ENCODE measurements at places on chromosomes 13 and 19.

- DNase-seq = no peak
Measured at GRCh38 chr19:17376935-17377600, at the start of gene PLVAP. Gene PLVAP (minus strand): TSS chr19:17377342. CDS start chr19:17377288, 54 bp downstream.

DNA sequence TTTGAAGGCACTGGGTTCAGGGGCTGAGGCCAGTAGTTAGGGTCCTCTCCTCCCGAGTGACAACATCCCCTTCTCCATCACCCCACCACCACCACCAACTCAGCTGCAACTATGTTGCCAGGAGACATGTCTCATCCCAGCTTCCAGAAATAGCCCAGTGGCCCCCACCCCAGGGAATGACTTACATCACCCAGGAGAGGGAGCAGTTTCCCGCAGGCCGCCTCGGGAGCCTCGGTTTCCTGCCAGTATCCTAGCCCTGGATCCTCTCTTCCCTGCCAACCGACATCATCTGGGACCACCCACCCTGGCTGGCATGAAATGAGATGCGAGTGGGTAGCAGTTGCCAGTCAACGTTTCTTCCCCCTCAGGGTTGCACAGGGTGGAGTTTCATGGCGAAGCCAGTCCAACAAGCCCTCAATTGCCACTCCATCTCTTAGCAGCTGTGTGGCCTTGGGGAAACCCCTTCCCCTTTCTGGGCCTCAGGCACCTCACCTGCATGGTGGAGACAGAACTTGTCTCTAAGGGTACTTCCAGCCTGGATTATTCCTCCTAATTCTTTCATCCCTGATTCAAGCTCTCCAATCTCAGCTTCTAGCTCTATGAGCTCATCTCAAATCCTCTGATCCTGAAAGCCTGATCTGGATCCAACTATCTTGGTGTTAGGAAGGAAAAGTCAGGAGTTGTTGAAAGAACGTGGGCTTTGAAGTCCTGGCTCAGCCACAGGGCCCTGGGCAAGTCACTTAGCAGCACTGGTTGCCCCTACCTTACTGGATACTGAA lies 3.9 kb upstream of the GSK3A start:
- peak; percentile 86 for DNase-seq

- peak; percentile 51 for DNase-seq
Measured at GRCh38 chr13:57740719-57741118, 109.2 kb downstream of the PCDH17 start.

GRCh38 chr19:17806945-17807344 lies 12.0 kb downstream of the B3GNT3 start:
- DNase-seq = no peak

DNA sequence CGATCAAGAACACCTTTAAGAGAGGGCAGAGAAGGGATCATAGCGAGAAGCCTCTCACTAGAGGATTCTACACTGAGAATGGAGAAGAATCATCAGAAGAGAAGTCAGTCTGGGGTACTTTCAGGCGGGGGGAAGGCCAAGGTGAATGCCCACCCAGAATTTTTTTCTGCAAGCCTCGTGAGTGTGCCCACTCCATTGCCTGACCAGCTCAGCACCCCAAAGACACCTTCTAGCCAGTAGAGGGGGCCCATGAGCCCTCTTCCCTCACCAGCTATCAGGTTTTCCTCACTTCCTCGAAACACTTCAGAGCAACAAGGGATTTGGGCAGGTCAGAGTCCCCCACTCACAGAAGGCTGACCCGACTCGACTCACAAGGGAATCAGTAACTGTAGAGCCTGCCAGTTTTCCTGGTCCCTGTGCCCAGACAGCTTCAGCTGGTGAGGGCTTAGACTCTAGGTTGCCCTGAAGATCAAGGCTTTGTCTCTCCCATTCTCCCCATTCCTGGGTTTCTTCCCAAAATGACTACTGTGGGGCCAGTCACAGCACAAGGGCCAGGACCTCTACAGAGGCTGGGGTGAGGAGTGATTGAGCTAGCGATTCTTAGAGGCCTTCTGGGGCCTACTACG lies 18.4 kb downstream of the NLRP13 start:
- no peak for DNase-seq

- DNase-seq = no peak
Measured at GRCh38 chr13:41962994-41963393, 2.1 kb upstream of the VWA8 start.

DNA sequence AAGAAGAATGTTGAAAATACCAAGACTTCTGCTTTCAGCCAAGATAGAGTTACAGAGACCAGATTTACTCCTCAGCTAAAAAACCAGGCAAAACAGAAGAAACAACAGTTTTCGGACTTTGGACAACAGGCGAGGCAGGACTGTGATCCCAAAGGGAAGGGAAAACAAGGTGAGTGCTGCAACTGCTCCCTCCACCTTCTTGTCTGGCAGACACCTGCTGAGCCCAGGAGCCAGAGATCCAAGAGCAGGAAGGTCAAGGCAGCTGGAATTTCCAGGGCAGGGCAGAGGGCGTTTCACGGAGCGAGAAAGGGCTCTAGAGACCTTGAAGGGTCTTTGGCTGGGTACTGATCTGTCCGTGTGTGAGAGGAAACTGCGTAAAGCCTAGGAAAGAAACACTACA lies 32.9 kb upstream of the SLC7A9 start:
- DNase-seq = no peak

DNA sequence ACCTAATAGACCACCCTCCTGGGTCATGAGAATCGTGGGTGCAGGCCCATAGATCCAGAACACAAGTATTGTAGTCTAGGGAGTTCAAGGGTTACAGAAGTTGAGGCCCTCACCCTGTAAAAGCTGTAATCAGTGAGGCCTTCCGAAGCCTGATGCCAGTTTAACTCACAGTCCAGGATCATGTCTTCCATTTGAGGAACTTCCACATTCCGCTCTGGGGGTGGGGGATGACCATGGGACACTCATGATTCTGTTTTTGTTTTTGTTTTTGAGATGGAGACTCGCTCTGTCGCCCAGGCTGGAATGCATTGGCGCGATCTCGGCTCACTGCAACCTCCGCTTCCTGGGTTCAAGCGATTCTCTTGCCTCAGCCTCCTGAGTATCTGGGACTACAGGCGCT lies 1.7 kb upstream of the RASIP1 start:
- DNase-seq = no peak

DNA sequence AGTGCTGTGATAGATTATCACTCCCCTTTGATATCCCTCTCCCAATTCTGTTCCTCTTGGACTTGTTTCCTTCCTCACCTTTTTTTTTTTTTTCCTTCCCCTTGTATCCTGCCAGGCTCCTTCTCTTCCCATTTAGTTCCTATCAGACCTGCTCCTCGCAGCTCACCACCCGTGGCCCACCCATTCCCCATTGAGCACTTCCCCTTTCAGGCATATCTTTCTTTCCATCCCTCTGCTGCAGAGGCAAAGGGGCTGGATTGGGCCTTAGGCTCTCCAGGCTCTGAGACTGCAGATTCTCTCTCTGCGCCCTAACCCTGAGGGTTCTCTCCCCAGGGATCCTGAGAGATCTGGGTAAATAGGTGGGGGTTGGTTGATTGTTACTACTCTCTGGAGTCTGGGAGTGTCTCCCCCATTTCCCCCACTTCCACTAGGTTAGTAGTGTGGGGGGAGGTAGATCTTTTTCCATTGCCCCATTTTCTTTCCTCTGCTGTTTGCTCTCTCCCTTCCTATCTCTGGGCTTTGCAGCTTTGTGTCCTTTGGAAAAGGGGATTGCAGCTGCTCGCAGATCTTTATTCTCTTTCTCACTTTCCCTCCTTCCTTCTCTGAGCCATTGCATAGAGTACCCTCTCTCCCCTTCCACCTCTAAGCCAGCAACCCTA lies 2.3 kb downstream of the ARHGAP35 start:
- DNase-seq = no peak

DNA sequence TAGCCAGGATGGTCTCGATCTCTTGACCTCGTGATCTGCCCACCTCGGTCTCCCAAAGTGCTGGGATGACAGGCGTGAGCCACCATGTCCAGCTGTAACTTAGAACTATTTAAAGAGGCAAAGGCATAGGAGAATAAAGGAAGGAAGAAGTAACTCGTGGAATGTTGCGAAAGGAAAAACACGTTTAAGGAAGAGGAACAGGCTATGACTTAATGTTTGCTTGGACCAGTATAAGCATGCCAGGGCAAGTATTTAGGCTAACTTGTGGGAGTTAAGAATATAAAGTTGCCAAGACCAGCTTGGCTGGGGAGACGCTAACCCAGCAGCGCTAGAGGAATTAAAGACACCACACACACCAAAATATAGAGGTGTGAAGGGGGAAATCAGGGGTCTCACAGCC lies 33.5 kb downstream of the ZNF844 start:
- DNase-seq = no peak

GRCh38 chr13:27044837-27045570 lies 126.6 kb downstream of the USP12 start:
- DNase-seq = no peak

- no peak for DNase-seq
Measured at GRCh38 chr19:18063463-18063862, 23.3 kb downstream of the IL12RB1 start.

DNA sequence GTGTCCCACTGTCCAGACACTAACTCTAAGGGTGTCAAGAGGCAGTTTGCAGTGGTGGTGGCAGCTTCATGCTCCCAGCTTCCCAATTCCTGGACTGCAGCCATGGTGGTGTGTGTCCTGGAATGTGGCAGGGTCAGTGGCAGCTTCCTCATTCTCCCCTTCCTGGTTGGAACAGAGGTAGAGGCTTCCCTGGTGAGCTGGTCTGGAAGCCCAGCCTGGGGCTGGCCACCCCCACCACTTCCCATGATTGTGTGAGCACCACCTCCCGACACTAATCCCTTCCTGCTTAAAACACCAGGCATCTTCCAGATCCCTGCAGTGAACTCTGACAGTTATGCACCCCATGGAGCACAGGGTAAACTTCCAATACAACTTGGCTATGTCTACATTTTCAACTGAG lies 134.9 kb downstream of the RAP2A start:
- no peak for DNase-seq

DNA sequence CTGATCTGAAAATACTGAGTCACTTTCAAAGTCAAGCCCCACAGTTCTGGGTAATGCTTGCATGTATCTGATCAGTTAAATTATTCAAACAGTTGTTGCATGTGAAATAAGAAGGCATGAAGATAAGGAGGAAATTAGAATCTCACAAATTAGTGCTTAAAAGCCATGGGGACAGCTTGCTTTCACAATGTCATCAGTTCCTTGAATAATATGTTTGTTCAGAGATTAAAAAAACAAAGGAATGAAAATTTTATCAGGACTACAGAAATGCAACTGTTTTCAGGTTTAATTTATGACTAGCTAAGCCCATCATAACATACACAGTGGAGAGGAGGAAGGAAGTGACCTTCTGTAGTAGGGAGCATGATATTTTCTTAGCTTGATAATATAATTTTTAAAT lies 150.1 kb downstream of the OXGR1 start:
- DNase-seq = no peak

DNA sequence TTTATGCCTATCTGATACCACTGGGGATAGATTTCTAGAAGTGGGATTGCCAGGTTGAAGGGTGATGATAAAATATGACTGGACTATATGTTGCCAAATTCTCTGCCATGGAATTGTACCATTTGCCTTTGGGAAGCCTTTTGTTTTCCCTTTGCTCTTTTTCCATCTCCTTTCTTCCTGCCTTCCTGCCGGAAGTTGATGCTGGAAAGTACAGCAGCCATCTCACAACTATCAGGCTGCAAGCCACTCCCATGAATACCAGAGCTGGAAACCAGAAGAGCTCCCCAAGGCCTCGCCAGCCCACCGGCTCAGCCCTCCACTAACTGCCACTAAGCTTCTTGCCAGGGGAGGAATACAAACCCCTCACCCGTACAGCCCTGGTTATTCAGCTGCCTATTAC lies 29.7 kb downstream of the ZIC5 start:
- DNase-seq = no peak

DNA sequence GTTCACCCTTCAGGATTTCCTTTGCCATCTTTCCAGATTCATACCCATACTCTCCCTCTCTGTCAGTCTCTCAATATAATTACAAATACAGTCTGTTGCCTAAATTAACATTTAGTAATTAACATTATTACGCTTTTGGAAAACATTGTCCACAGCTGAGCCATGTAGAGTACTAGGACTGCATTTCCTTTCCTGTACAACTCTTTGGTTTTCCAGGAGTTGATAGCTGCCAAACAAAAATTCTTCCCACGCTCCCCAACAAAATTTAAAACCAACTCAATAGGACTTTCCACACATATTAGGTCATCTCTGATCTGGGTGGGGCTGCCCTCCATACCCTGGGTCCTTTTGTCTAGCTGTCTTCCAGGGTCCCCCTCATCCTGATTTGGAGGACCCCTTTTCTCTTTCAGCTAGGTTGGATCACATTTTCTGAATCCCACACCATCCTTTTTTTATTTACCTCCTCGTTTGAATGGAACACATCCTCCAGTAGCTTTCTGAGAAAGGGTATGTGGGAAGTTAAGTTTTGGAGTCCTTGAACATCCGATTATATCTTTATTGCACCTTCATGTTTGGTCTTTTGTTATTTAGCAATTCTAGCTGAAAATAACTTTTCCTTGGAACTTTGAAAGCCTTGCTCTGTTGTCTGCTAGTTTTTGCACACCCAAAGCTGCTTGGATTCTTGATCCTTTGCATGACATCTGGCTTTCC lies 17.7 kb downstream of the ONECUT3 start:
- no peak for DNase-seq

DNA sequence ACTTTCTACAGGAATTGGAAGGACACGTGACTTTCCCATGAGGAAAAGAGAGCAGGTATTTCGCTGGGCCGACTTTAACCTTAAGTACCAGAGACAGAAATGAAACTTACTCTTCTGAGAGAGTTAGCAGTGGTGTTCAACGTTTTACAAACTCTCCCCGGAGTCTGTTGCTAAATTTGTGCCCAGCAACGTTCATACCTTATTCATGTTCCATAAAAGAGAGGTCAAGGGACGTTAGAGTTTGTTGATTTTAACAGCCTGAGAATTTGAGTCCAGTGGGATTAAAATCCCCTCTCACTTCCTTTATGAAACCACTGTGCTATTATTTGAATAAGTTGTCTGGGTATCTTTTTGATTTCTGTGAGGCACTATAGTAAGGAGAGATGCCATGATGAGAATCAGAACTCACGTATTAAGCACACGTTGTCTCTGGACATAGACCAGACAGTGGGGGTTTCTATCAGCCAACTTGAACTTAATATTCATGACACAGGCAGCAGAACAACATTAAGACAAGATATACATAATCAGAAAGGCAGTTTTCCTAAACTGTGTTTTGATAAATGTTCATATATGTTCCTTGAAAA lies 33.4 kb downstream of the SPRY2 start:
- DNase-seq = no peak

All from NCI-H1694 treated with DMSO at 0.1 percent for 48 hours (cell line).